ENCODE measurements at places on chromosomes 1 and 21. TPM values are rescaled to one million over a fixed set of nuclear protein-coding genes. Genes with fewer than 3 reads are reported as not detected.

DNA sequence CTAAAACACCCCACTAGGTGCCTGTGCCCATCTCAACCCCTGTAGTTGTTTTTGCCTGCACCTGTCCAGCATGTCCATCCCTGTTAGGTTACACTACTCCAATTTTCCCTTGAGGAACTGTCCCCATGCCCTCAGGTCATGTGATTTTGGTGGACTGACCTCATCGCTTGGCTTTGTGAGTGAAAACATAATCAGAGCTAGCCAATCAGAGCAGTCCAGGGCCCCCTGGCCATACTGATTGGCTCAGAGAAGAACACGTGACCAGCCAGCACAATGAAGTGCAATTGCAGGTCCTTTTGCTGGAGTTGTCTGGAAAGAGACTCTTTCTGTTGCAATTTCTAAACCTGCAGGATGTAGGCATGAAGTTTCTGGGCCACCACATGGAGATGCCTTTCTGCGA, 303.3 kb upstream of the PROX1 start:
- no peak for DNase-seq

The CYP2J2 gene
- 4.3 TPM for total RNA-seq

GRCh38 chr1:225811622-225812487, 1.9 kb downstream of the EPHX1 start:
- no peak for DNase-seq

- no peak for DNase-seq
Observed at GRCh38 chr1:207329469-207329868, 8.0 kb downstream of the CD55 start.

The AK5 gene
- 25.0 TPM for total RNA-seq

DNA sequence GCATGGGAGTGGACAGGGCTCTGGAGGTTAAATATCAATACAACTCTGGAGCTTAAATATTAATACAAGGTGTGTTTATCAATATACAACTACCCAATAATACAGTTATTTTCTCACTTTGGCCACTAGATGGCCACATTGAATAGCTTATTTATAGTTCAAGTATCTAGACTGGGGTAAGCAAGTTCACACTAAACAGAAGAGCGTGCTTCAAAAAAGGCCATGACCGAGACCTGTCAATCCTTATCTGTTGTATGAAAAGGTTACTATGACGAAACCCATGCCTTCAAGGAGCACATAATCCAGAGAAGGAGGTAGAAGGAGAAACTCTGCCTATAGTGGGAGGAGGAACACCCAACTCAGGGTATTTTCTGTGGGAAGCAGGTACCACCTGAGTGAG, 29.1 kb downstream of the CHML start:
- no peak for DNase-seq

The LMX1A gene
- total RNA-seq, result not detected

The SRGAP2 gene
- 29.0 TPM for total RNA-seq

The FGGY gene
- 3.2 TPM for total RNA-seq

The RRP1 gene
- 40.4 TPM for total RNA-seq

The SPRR5 gene
- total RNA-seq, result not detected
